ENCODE measurements at places on chromosomes 4 and X.

- no peak for DNase-seq
Observed at GRCh38 chr4:124417371-124417770, 295.2 kb downstream of the ANKRD50 start.

GRCh38 chr4:11439836-11440235 lies 11.1 kb upstream of the HS3ST1 start:
- no peak for DNase-seq

DNA sequence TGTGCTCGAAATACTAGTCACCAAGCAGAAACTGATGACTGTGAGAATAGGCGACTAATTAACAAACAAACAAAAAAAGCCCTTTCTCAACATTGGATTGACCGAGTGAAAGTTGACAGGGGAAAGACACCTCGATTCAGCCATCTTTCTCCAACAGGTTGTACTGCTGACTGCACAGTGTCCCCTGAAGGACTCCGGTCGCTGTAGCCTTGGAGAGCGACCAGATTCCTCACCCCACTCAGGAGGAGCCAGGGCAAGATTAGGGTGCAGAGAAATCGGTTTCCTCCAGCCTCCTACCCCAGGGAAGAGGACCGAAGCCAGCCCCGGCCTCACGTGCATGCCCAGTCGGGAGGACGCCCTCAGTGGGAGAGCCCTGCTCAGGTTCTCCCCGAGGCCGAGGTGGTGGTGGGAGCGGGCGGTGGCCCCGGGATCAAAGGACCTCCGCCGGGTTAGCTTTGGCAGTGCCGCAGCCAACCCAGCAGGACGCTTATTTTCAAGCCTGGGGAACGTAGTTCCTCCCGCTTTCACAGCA lies 1.1 kb upstream of the RAP1GDS1 start:
- DNase-seq, result no peak

DNA sequence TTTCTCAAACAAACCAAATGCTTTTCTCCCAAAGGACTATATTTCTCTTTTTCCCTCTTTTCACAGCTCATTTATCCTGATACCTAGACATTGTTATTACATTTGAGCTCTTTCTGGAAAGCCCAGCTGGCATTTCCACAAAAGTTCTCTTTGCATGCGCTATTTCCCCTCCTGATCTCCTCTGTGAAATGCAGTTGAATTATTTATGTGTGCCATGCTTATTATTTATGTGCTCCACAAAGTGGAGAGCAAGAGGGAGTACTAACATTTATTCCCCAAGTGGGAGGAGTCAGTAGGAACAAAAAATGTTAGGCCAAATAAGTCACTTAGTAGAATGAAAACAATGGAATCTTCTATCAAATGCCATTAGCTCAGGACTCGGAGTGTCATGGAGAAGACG lies 626.6 kb upstream of the IGFBP7 start:
- no peak for DNase-seq

DNA sequence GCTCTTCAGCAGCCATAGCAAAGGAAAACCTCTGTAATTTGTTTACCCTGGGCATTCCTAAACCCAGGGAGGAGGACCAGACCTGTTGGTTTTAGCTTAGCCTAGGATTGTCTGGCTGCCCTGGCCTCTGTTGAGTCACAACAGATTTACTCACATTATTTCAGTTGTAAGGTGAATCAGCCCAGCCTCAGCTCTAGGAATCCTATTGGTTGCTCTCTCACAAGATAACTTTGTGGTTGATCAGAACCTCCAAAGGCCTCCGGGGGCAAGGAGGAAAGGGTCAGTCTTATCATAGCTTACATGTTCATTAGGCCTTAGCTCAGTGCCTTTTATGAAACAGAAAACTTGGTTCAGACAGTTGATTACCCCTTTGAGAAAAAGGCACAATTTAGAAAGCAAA lies 41.0 kb downstream of the PDK3 start:
- no peak for DNase-seq
